Activated T-cell treated with anti-CD3 and anti-CD28 coated beads for 4 hours (primary cell): ENCODE measurements at places on chromosomes 1 and 21.

- no peak for DNase-seq
These were observed 23.7 kb downstream of the ARHGEF16 start for GRCh38 chr1:3478187-3478586.

DNA sequence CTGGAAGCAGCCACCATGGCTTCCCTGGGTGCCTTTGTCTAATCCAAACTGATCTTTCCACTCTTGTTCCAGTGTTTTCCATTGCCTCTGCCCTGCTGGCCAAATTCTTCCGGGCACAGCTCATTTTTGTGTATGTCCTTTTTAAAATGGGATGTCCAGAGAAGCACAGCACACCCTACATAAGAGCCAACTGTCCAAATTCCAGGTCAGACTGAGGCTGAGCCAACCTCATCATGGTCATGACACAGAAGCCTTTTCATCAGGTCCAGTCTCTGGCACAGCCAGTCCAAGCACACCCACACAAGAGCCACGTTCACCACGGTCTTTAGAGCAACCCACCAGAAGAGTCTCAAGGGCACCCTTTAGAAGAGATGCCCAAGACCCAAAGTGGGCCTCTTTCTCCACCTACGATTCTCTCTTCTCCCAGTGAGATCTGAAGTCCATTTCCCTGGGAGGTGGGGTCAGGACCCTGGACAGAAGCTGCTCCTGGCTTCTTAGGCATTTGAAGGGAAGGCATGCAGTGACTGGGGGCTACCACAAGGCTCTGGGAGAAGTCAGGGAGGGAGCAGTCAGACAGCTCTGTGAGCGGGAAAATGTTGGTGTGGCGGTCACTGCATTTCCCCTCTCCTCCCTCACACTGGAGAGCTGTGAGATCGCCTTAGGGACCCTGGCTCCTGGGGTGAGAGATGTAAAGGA lies 53.2 kb downstream of the SYT2 start:
- no peak for DNase-seq

DNA sequence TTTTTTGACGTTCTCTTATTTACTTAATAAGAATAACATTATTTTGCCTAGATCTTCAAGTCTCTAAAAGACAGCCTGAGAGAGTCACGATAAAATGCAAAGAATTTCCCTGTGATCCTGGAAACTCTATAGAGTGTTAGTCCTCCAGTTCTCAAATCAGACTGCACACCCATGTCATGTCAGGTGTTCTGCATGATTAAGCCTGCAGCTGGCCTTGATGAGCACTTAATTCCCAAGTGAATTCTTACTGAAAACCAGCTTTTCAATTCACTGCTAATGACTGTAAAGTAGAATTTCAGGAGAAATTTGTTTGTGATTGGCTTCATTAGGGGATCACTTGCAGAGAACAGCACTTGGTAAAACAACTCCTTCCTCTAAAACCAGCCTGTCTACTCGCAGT lies 41.9 kb downstream of the CHML start:
- no peak for DNase-seq

- DNase-seq: no peak
These were observed 180.8 kb downstream of the RPS6KC1 start for GRCh38 chr1:213231795-213232231.

DNA sequence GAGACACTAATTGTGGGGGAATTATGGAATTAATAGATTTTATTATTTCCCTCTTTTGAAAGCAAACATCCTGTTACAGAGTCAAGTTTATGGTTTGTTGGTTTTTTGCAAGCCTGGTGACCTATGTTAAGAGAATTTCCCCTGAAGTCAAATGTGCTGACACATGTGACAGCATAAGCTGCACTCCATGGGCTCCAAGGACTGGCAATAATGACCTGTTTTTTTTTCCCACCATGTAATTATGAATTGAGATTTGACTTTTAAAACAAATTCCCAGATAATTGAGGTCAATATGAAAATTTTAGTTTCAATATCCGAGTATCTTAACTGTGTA lies 242.5 kb upstream of the SGIP1 start:
- no peak for DNase-seq

GRCh38 chr1:212542761-212543187 lies 65.8 kb upstream of the ATF3 start:
- DNase-seq: no peak

DNA sequence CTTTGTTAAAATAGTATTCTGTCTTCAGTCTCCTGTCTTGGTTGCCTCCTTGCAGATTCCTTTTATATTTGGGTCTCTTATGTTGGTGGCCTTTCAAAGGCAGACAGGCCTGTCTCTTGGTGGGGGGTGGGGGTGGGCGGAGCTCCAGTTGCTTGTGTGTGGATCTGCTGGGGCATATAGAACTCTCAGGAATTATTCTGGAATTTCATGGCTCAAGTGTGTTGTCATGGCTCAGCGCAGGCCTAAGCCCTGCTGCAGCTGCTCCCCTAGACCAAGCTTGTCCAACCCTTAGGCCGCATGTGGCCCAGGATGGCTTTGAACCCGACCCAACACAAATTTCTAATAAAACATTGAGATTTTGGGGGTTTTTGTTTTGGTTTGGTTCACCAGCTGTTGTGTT lies 8.0 kb downstream of the C1orf35 start:
- DNase-seq: no peak

DNA sequence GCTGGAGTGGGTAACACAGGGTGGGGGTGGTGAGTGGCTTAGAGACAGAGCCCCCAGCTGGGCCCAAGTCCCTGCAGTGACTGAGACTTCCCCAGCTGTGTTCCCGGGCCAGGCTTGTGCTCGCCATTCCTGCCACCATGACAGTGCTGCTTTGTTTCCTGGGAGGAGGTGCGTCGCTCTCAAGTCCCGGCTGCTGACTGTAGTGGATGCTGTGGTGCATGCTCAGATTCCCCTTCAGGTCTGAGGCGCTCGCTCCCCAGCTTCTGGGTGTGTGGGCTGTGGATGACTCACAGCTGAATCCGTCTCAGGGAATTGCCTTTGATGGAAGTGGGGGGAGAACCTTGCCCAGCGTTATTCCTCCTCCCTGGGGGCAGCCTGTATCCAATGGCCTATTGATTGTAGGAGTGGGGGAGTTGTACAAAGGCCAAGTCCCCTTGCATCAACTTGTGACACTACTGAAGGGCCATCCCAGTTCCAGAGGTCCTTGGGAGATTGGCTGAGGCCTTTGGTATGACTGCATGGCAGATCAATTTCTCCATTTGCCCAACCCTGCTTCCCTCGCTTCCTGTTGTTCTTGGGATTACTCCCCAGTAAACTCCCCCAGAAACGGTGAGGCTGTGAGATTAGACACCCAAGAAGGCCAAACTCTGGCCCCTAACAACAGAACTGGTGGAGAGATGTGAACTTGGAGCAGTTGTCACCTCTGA lies 17.8 kb upstream of the POU3F1 start:
- no peak for DNase-seq

DNA sequence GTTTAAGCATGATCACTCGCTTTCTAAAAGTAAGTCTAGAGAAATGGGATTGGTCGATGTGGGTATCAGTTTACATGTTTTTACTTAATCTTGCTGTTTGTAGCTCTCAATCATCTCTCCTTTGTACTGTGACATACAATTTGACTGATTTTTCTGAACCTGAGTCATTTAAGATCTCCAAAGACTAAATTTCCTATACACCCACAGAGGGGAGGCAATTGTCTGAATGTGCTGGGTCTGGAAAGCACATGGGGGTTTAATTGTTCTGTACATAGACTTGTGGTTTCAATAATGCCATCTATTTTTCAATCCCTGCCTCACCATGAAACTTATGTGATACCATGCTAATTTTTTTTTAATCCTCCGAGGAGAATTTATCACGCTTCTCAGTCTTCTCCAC lies 65.8 kb downstream of the USP25 start:
- no peak for DNase-seq

- no peak for DNase-seq
These were observed 76.6 kb downstream of the HSPA13 start for GRCh38 chr21:14306126-14306907.

- no peak for DNase-seq
These were observed 107.3 kb downstream of the TOMM20 start for GRCh38 chr1:235021321-235021720.

GRCh38 chr1:29504196-29504595 lies 267.9 kb downstream of the PTPRU start:
- DNase-seq: no peak

GRCh38 chr1:113027449-113027848 lies 45.5 kb upstream of the LRIG2 start:
- DNase-seq: no peak

- DNase-seq: no peak
These were observed 9.4 kb downstream of the ACOT7 start for GRCh38 chr1:6384135-6384534.

DNA sequence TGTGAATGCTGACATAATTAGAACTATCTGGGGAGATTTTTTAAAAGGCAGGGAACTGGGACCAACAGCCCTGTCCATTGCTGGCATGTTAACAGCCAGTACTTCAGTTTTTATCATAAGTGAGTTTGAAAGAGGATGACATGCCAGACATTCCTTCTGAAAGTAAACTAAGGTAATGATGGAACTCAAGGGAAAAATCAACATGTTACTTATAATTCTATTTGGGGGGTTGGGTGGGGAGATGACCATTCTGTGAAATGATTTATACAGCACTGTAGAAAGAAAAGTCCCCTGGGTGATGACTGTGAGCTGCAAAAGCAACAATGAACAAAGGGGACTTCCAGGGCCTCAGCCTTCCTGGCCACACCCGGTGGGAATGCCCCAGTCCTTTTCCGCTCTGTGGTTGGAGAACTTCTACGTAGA lies 5.4 kb upstream of the LAMC2 start:
- DNase-seq: no peak

- DNase-seq: no peak
These were observed 35.8 kb downstream of the PAX7 start for GRCh38 chr1:18666317-18666920.

GRCh38 chr1:115445090-115445489 lies 107.0 kb upstream of the NGF start:
- DNase-seq: no peak

DNA sequence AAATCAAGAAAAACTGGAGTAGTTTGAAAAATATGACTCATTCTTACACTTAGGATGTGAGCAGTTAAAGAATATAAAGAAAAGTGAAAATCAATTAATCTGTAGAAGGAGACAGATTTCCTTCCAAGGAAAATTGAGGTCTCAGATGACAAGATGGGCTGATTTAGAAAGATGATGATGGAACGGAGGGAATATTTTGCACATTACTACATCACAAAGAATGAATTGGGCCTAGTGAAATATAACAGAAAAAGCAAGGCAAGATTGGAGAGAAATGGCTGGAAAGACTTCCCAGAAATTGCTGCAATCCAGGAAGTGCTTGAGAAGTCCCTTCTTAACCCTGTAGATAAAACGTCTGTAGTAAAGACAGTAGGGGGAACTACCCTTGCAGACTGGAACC lies 169.1 kb upstream of the SYT6 start:
- no peak for DNase-seq

DNA sequence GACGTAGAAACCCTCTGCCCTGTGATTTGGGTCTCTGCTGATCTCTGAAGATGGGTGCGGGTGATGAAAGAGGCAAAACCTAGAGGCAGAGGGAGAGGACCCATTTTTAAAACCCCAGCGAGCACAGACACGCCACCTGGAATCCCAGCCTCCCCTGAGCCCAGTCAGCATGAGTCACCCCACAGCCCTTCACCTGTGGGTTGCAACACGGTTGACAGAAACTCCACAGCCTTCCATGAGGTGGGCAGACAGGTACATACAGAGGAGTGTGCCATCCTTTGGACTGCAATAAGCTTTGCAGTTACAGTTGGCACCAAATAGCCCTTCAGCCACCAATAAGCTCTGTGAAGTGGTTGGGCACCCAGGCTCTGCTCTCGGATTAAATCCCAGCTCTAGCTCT lies 2.1 kb upstream of the GRHL3 start:
- no peak for DNase-seq

DNA sequence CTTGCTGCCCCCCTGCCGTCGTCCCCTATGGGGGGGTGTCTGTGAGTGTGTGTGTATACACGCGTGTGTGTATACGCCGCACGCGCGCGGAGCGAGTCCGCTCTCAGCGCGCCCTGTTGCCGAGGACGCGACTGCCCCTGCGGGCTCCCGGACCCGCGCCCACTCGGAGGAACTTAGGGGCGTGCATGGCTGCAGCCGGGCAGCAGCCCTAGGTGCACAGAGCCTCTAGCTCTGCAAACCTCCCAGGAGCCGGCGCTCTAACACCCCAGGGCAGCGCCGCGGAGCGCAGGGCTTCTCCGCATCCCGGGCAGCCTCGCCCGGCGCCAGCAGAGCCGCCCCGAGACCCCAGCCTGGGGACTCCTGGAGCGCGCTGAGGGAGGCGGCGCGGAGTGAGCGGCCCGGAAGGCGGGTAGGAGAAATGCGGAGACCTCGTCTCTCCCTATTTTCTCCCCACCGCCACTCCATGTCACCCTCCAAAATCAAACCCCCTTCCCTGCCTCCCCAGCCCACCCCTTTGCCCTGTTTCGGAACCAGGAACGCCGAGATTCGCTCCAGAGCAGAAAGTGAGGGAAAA lies 574 bp downstream of the ITPKB start:
- no peak for DNase-seq

DNA sequence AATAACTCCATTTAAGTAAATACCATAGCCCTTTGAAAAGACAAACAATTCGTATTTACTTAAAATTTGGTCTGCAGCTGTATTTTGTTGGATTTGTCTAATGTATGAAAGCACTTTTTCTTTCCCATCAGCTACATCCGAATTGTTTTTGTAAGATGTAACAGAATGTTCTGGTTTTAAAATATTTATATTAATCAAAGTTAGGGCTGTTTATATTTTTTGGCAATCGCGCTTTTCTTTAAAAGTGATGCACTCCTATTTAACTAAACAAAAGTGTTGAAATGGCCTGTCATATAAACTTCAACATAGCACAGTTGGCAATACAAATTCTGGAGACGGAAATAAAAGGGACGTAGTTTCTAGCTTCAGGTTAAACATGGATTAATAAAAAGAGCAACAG lies 216.3 kb upstream of the ADGRL2 start:
- no peak for DNase-seq

DNA sequence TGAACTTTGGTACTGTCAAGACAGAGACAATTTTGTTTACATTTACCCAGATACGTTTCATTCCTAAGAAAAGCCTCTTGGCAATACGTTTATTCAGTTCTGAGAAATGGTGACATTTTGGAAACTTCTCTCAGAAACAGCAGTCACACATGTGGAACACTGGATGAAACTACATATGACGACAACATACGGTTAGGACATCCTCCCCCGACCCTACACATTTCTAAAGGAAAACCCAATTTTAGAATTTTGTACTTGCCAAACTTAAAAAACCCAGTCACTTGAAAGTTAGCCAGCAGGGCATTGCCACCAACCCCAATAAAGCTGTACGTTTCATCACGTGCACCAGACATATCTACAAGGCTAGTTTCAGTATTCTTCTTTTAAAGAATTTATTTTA lies 56.8 kb downstream of the ITGB3BP start:
- no peak for DNase-seq

GRCh38 chr1:61638296-61638695 lies 86.6 kb downstream of the TM2D1 start:
- no peak for DNase-seq

DNA sequence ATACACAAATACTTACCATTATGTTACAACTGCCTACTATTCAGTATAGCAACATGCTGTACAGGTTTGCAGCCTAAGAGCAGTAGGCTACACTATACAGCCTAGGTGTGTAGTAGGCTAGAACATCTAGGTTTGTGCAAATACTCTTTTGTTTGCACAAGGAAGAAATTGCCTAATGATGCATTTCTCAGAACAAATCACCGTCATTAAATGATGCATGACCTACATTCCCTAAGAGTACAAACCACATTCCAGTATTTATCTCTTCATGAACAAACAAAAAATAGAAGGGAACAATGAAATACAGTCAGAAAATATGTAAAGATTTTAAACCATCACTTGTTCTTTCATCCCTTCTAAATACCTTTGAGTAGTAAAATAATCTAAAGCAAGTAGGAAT lies 109.7 kb upstream of the HP1BP3 start:
- DNase-seq: no peak

- DNase-seq: no peak
These were observed 2.2 kb upstream of the UBE2J2 start for GRCh38 chr1:1275836-1276235.
